Fibroblast of upper back skin (primary cell): ENCODE measurements at places on chromosomes 7 and 10.

- no peak for DNase-seq
These were observed 5.0 kb downstream of the SEPTIN7 start for GRCh38 chr7:35805876-35806275.

DNA sequence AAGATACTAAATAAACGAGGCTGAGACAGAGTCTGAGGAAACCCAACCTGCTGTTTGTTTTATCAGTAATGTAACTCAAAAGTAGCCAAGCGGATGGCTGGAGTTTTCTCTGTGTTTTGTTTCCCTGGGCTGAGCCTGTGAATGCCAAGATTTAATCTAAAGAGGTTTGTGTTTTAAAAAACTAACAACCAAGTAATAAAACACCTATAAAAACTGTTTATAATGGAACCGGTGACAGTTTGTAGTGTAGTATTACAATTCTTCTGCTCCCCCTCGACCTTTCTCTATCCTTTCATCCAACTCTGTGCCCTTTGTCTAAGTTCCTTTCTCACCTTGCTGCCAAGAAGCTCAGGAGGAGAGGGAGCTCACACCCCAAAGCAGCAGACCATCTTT, 2.6 kb upstream of the KAT6B start:
- no peak for DNase-seq

GRCh38 chr10:14787938-14788337, 13.2 kb upstream of the FAM107B start:
- DNase-seq = no peak

GRCh38 chr7:130292682-130293257, at the start of gene CPA4:
CPA4 (plus strand) TSS chr7:130293161; CDS start chr7:130293181, 20 bp downstream.
- peak; percentile 99 for DNase-seq

DNA sequence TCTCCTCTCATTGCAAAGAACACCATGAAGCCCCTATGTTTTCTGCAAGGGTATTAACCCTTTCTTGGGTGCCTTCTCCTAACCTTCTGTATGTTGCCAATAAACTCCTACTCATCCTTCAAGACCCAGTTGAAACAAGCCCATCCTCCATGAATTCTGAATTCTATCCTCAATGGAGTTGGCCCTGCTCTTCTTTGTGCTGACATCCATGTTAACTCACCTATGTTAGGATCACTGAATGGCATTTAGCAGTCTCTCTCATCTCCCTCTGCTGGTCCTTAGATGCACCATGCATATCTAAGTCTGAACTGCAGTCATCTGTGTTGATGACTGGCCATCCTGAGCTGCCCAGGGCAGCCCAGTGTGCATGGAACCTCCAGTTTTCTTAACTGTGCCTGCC, 129.8 kb downstream of the BUB3 start:
- no peak for DNase-seq

DNA sequence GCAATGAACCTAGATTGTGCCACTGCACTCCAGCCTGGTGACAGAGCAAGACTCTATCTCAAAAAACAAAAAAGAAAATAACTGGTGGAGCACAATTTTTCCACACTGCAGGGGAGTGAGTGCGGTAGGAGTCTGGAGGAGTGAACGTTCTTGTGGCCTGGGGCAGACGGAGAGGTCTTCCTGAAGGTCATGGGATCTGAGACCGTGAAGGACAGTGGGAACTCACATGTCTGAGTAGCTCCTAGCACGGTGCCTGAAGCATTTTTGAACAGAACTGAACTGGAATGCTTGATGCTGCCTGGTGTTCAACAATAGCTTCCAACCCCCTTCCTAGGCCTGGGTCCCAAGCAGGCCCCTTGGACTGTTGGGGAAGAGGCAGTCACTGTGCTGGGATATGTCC, 84.3 kb upstream of the PODXL start:
- DNase-seq = no peak

- no peak for DNase-seq
These were observed 88.4 kb upstream of the GPR22 start for GRCh38 chr7:107381453-107381852.
